ENCODE measurements at places on chromosomes 2 and 18.

- no peak for DNase-seq
Measured at GRCh38 chr2:224922142-224922727, 120.0 kb downstream of the DOCK10 start.

DNA sequence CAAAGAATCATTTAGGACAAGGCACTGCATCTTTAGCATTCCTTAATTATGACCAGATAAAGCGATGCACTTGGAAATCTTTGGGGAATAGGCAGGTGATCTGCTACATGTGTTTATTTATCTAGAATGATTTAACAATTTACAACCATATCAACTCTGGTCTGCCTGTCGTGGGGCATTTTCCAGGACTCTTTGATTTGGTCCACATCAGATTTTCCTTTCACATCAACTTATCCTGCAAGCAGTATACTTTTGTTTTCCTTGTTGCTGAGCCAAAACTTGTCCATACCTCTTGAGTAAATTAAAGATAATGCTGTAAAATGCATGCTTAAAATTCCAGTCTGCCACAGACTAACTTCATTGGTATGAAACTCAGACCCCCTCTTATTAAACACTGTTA, 312.4 kb upstream of the TCF4 start:
- no peak for DNase-seq

- no peak for DNase-seq
Measured at GRCh38 chr18:69035756-69036155, 237.9 kb downstream of the CCDC102B start.

DNA sequence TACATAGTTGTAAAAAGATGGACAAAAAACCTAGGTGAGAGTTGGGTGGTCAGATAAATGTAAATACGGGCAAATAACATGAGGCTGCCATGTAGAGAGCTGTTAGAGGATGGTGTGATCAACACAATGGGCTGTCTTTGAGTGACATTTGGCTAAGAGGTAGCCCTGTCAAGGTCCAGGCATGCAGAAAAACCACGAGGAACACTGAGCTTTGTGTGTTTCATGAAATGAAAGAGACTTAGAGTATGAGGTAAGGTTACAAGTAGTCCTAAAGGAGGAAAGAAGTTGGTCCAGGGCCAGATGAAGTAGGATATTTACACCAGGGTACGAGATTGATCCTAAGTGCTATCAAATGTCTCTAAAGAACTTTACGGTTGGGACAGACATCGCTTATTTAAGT, 160.9 kb downstream of the RDH14 start:
- DNase-seq: no peak

DNA sequence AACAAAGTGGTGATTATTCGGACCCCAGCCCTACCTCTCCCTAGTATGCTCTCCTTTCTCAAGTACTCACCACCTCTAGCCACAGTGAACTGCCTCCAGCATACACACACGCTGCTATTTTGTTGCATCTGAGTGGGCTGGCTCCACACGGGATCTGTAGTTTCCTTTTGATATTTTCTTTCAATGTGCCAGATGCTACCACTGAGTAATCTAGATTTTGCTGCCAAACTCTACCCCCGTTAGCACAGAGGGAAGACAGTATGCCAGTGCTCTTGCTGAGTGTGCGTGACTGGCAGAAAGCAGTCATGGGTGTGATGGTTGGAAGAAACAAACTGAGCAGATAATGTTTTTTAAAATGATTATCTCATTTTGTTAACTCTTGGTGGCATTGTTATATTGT, 11.6 kb downstream of the CFLAR start:
- DNase-seq: no peak

GRCh38 chr2:27911458-27912210, 21.1 kb downstream of the BABAM2 start:
- no peak for DNase-seq

GRCh38 chr2:222871291-222871690, 10.5 kb downstream of the ACSL3 start:
- no peak for DNase-seq

DNA sequence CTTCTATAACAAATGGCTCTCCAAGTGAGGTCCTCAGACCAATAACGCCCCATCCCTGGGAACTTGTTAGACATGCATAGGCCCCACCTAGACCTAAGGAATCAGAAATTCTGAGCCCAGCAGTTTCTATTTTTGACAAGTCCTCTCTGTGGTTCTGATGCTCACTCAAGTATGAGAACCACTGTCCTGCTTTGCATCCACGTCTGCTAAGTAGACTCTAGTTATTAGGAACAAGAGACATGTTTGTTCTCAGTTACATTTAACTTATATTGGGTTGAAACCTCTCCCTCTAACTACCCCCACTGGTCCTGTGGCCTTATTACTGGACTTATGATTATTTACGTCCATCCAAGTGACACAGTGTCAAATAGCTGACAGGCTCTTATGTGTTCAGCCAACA, 70.3 kb downstream of the TMEM17 start:
- no peak for DNase-seq

GRCh38 chr18:77081390-77081778, 51.2 kb downstream of the MBP start:
- no peak for DNase-seq

DNA sequence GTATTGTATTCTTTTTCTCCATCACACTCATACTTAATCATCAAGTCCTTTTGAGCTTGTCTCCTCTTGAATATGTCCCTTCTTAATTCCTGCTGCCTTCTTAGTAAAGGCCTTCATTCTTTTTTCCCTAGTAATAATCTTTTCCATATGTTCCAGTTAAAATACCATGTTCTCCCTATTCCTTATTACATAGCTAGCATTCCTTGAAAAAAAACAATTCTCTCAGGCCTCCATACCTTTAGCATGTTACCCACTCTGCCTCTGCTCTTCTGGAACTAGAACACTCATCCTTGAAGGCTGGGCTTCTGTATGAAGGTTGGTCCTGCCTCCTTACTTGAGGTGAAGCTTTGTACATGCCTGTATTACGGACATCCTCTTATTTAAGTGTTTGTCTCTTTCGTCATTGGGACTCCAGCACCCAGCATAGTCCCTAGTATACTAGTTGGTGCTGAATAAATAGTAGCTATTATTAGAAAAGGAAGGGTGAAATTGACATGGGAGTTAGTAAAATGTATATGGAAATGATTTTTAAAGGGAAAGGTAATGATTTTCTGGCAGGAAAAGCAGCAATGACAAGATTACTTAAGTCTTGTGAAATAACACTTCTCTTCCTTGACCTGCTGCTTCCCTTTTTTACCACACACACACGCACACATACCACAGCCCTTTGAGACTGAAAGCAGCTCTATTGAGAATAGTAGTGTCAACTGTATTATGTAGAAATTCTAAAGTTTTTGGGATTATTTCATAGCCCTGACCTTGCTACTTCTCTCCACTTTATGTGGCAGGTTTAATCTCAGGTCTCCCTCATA, 45.6 kb downstream of the REL start:
- DNase-seq: no peak

- DNase-seq: no peak
Measured at GRCh38 chr2:159077869-159078268, 109.4 kb downstream of the TANC1 start.

DNA sequence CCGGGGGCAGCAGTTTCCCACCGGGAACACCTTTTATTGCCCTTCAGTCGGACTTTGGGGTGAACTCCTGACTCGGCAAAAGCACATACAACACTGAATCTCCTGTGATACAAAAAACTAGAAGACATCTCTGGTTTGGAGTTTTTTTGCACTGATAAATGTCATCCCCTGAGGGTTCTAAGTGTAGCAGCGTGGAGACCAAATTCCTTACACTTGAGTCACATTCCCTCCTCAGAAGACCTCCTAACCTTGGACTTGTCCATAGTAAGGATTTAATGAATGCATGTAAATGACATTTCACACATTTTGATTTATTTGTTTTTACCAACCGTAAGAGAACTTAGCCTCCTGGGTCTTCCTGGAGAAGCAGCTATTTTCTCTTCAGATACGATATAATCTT, 54.0 kb upstream of the GPR45 start:
- DNase-seq: no peak

- no peak for DNase-seq
Measured at GRCh38 chr18:47931718-47932103, 1.3 kb upstream of the SMAD2 start.

DNA sequence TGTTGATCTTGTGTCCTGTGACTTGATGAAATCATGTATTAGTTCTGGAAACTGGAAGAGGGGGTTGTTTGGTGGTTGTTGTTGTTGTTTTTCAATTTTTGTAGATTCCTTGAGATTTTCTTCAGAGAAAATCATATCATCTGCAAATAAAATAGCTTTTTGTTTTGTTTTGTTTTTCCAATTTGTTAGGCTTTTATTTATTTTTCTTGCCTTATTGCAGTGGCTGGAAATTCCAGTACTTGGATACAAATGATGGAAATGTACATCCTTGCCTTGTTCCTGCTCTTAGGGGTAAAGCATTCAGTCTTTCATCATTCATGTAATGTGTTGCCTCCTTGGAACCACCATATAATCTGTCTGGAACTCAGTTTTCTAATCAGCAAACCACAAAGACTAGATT, 50.3 kb upstream of the TRIB2 start:
- DNase-seq: no peak

- no peak for DNase-seq
Measured at GRCh38 chr2:217366266-217366895, 506.5 kb upstream of the TNP1 start.

- no peak for DNase-seq
Measured at GRCh38 chr2:148554459-148555247, 89.9 kb upstream of the EPC2 start.

GRCh38 chr2:29749843-29750242, 171.5 kb downstream of the ALK start:
- DNase-seq: no peak

DNA sequence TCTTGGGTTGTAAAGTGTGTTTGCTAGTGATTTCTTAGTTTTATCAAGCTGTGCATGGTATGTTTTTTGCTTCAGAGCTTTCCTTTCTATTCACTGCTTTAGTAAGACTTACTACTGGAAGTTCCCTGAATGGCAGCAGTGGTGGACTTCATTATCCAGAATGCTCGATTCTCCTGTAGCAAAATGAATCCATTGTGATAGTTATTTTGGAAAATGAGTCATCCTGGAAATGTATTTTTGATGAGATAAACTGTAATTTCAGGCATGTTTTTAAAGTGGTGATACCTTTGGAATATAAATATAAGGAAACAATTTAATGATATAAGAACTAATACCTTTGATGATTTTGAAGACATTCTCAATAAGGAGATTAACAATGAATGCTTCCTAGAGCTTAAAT, 387.1 kb downstream of the PTPRM start:
- no peak for DNase-seq

DNA sequence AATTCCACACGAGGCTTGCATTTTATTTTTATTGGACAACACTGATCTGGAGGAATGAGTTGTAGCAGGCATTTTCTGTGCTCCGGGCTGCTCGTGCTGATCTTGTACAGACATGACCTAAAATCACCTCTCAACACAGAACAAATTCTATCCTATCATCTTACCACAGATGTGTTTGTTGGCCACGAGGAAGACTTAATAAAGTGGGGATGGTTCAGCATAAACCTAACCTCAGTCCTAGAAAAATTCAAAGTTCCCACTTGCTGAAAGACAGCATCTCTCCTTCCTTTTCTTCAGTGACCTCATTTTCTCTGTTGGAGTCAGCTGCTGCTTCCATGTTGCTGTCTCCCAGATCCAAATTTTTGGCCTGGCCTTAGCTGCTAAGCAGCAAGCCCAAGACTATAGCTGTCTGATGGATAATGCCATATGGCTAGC, 45.3 kb downstream of the RBKS start:
- DNase-seq: no peak

DNA sequence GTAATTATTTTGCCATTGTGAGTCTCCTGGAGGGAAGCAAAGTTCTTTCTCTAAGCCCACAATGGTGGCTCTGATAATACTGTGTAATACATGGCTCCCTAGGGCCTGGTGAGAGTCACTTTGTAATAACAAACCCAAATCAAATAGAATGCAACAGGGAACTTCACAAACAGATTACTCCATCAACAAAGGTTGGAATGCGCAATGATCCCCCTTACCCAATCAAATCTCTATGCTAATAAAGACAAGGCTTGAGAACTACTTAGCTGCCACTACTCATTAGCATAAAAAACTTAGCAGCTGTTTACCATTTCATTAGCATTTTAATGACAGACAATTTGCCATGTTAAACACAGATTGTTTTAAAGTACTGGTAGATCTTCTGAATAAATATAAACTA, 285.6 kb upstream of the SESTD1 start:
- no peak for DNase-seq

- DNase-seq: no peak
Measured at GRCh38 chr2:12702168-12703121, 14.3 kb upstream of the TRIB2 start.

DNA sequence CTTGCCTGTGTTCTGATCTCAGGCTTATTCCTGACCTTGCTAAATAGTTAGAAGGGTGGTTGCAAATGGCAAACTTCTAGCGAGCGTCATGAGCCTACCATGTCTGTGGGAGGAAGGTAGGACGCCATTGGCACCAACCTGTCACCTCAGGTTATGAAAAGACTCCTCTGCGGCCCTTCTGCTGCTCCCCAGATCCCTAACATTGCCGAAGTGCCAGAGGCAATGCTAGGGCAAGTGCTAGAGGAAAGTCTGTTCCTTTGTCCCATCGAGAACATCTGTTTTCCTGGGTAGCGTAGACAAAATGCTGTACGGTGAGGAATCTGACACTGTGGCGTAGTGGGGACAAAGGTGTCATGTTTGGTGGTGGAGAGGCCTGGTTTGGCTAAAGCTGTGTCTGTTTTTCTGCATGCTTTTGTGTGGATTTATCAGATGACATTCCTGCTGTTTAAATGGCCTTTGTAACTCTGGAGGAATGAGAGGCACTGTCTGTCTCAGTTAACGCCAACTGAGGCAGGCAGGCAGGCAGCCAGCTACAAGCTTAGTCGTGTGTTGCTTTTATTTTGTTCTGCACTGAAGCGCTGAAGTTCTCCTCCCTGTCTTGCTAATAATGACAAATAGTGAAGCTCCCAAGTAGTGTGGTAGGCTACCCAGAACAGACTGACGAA, 94.1 kb downstream of the PRPF40A start:
- DNase-seq: no peak

GRCh38 chr2:10831400-10831985, 18.9 kb upstream of the PDIA6 start:
- no peak for DNase-seq

- DNase-seq: no peak
Measured at GRCh38 chr2:232386490-232386739, 7.9 kb downstream of the ALPP start.

DNA sequence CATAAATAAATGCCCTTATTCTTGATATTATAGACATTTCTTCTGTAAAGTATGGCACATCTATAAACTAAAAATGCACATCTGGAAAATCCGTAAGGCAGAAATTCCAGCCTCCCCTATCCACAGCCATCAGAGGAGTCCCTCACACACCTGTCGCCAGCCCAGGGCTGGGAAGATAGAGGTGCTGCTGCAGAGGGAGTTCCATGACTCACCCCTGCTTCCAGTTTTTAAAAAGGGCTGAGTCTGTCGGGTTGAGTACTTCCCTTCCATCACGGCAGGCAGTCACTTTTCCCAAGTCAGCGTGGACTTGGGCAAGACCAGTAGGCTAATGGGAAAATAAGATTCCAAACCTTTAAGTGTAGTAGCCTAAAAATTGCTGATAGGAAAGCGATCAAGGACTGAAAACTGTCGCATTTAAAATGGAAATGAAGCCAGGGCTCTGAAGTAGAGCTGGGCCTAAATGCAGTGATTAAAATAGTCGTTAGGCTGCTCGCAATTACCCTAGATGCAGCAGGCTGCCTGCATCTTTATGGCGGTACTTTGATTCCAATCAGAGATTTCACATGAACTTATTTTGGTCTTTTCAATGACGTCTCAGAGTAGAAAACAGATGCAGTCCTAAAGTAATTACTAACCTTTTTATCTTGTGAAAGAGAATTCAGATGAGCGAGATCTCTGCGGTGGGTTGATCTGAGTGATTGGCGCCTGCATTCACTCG, 280.5 kb downstream of the AGAP1 start:
- DNase-seq: no peak
